ENCODE measurements at places on chromosomes 2 and 18.

DNA sequence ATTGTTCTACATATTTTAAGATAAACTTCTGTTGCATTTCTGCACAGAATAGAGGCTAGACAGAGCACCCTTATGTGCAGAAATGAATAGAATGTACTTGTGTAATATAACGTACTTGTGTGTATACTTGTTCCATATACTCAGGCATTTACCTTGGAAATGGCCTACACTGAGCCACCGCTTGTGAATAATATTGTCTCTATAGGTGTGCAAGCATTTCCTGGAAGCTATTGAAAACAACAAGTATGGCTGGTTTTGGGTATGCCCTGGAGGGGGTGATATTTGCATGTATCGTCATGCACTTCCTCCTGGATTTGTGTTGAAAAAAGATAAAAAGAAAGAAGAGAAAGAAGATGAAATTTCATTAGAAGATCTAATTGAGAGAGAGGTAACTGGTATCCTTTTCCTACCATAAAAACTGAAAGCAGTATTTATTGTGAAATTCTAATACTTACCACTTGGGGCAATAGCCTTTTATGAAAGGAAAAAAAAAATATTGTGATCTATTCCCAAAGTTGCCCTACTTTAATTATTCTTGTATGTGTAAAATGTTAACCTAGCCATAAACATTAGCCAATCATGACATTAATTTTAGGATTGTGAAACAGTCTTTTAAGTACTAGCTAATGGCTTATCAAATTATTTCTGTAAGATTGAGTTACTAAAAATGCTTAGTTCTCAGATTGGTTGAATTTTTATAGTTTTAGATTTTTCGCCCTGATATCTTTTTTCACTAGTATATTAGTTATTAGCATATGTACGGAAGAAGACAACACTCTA is 18.0 kb downstream of the ZC3H15 start:
- no peak for DNase-seq

DNA sequence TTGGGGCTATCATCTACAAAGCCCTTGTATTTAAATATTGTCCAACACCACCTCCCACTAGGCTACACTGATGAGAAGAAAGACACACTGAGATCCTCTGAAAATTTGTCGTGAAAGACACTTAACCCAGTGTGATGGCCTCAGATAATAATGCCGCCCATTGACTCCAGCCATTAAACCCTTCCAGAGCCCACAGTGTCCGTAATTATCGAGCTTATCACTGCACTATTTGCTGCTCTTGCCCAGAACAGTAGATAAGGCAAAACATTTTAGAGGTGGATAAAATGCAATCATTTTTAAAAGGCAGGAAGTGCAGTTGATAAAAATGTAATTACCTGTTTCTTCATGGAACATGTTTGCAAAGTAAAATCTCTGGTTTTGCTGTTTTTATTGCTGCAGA is 121.3 kb upstream of the DDX18 start:
- DNase-seq, result no peak

DNA sequence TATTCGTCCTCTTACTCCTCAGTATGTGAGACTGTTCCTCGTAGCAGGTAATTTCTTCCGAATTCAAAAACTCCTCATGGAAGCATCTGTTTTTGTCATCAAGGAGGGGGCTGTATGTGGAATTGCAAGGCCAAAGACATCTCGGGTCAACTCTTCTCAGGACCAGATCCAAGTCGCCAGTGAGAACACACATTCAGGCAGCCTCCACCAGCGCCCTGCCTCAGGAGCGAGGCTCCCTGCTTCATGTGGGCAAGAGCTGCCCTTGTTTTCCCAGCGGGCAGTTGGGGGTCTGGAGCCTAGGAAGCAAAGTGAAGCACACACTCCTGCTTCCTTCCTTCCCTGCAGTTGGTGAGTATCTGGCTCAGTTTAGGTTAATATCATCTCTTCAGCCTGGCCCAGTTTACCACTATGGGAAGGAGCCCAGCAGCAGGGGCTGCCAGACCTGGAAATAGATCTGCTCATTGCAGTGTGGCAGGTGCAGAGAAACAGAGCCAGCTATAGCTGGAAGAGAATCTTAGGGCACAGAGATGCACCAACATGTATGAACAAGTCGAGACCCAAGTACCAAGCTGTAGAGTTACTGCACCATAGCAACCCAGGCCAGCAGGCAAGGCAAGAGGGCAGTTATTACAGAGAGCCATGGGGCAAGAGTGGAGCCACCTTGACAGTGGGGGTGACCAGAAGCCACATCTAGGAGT is 25.3 kb downstream of the TMEM127 start:
- DNase-seq, result no peak

GRCh38 chr2:179555691-179556283 is 291.2 kb upstream of the SESTD1 start:
- DNase-seq, result no peak

- no peak for DNase-seq
Measured at GRCh38 chr18:49842656-49843055, 29.3 kb upstream of the ACAA2 start.

- DNase-seq, result peak; percentile 68
Measured at GRCh38 chr18:49858309-49859020, 45.1 kb upstream of the ACAA2 start.

Data from HTR-8/SVneo (cell line).